ENCODE measurements at places on chromosomes 7 and 10. TPM values are rescaled to one million over a fixed set of nuclear protein-coding genes. Genes with fewer than 3 reads are reported as not detected.

GRCh38 chr7:93646538-93646937, 72.0 kb upstream of the CALCR start:
- no peak for DNase-seq

DNA sequence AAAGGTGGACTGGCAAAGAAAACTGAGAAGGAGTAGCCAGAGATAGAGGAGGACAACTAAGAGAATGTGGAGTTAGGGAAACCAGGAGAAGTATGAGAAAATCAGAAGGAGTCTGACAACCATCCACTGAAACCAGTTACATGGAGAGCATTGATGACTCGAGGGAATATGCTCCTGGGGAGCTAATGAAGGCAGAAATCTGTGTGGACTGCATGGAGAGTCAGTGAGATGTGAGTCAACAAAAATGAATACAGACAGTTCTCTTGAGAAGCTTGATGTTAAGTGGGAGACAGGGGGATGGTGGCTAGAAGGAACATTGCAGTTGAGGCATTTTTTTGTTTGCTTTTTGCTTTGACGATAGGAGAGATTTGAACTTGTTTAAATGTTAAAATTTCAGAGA, 34.3 kb upstream of the ZNF32 start:
- DNase-seq = no peak

- no peak for DNase-seq
These were observed 2.0 kb upstream of the GIMAP4 start for GRCh38 chr7:150565239-150565638.

DNA sequence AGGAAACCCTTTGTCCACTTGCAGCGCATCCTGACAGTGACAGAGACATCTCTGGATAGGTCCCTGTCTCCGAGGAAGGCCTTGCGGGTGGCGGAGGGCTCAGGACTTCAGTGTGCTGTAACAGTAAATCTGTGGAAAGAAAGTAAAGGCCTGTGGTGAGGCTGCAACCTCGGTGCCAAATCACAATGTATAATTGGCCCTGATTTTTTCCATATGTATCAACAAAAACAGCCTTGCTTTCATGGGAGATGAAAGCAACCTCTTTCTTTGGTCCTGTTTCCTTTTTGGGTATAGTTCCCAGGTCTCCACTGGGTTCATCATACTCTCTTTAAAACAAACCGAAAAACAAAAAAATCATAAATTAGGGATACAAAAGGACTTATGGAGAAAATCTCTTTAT, 110.9 kb upstream of the BMPER start:
- DNase-seq = no peak

DNA sequence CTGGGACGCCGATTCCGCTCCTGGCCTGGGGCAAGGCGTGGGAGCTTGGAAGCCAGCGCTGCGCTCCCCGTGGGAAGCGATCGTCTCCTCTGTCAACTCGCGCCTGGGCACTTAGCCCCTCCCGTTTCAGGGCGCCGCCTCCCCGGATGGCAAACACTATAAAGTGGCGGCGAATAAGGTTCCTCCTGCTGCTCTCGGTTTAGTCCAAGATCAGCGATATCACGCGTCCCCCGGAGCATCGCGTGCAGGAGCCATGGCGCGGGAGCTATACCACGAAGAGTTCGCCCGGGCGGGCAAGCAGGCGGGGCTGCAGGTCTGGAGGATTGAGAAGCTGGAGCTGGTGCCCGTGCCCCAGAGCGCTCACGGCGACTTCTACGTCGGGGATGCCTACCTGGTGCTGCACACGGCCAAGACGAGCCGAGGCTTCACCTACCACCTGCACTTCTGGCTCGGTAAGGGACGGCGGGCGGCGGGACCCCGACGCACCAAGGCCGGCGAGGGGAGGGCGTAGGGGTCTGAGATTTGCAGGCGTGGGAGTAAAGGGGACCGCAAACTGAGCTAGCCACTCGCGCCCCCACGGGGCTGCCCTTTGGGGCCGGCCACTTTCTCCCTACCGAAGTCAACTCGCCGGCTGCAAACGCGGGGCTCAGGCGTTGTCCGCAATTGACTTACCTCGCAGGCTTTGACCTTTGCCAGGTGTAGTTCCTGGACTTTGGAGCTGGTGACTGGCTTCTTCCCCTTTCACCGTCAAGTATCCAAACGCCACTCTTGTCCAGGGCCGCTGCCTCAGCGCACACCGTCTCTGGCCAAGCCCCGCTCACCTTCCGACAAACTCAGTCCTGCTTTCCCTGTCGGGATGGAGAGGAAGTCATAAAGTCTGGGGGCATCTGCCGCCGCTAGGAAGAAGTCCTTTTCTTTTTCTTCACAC, at the start of gene SCIN:
SCIN (plus strand) TSS at position 187 of the 928 bp plus-strand sequence; CDS start at position 254, 67 bp downstream.
- DNase-seq = peak; percentile 66

DNA sequence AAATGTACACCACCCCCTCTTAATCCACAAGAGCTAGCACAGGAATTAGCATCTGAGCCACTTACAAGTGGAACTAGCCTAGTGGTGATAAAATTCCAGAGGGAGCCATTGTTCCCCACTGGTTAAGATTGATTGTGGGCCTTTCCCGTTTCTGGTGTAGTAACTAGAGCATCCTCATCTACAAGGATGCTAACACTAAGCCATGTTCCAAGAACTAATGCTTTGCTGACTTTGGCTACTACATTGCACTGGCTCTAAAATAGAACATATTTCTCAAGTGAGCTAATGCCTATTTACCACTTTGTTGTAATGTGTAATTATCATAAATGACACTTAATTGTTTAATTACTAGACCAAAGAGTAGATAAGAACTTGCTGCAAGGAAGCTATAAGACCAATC, 143.7 kb downstream of the FZD1 start:
- no peak for DNase-seq

DNA sequence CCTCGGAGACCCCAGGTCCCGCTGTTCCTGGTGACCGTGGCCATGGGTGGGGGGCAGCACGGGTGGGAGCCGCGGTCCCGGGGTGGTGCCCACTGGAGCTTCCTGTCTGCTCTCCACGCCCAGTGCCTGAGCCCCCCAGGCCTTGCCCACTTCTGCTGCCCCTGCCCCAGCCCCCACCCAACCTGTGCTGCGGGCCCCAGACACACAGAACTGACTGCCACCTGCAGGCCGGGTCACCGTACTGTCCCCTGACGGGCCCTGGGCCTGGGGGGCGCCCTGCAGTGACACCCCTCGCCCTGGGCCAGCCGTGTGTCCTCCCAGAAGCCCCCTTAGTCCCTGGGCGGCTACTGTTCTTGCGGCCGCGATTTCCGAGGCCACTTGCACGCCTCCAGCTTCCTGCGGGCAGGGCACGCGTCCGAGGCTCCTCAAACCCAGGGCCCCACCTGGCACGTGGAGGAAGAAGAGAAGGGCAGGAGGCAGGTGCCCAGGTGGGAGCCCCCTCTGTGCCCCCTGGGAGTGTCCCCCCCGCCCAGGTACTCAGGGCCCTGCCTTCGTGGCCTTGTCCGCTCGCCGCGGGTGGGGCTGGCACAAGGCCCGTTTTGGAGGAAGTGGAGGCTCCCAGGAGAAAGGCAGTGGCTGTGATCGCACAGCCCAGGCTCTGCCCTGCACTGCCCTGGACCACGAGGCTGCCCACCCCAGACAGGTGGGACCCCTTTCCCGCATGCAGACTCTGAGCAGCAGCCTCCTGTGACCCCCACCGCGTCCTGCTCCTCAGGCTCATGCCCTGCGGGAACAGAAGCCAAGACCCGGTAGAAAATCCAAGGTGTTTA, 10.4 kb downstream of the TMEM184A start:
- DNase-seq = no peak

DNA sequence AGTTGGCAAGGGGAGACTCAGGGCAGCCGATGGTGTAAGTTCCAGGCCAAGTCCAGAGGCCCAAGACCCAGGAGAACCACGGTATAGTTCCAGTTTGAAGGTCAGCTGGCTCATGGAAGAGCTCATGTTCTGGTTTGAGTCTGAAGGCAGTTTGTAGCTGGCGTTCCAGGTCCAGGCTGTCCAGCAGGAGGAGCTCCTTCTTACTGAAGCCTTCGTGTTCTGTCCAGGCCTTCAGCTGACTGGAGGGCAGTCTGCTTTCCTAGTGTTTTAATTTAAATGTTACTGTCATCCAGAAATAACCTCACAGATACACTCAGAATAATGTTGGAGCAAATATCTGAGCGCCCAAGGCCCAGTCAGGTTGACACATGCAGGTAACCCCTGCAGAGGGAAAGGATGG, 4.2 kb downstream of the SUN1 start:
- DNase-seq = peak; percentile 21

- DNase-seq = no peak
These were observed 10.2 kb downstream of the VENTX start for GRCh38 chr10:133247681-133248333.

DNA sequence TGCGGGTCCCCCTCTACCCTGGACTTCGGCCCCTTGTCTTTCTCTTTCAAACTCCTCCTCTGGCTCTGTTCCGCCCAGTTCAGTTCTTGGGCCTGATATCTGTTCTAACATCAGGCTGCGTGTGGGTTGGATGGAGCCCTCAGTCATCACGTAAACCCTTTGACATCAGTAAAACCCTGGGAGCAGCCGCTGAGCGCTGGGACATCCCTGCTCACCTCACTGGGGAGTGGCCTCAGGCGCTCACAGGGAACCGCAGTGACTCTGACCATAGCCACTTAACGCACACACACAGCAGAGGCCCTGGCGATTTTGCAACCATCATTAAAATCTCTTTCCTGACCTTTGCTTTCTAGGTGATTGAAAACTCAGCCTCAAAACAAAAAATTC, 113.3 kb downstream of the CYTH3 start:
- DNase-seq = no peak

GRCh38 chr10:11331726-11332125, 279.7 kb downstream of the USP6NL start:
- DNase-seq = no peak

GRCh38 chr7:90720984-90721760, 125.1 kb downstream of the CDK14 start:
- no peak for DNase-seq

- DNase-seq = peak; percentile 35
These were observed 11.0 kb upstream of the DNTT start for GRCh38 chr10:96292971-96293920.

Gene CPA1
- total RNA-seq = not detected

Gene GDF10
- total RNA-seq = not detected

Gene SMKR1
- total RNA-seq = not detected

Gene HNRNPA2B1
- 167 TPM for total RNA-seq

Gene ZPBP
- not detected for total RNA-seq

Gene RELN
- total RNA-seq = 17.8 TPM

Gene FOXP2
- total RNA-seq = 2.4 TPM

Measured in Caki2 (cell line).